HL-60 (cell line): ENCODE measurements at places on chromosomes 1 and 21.

DNA sequence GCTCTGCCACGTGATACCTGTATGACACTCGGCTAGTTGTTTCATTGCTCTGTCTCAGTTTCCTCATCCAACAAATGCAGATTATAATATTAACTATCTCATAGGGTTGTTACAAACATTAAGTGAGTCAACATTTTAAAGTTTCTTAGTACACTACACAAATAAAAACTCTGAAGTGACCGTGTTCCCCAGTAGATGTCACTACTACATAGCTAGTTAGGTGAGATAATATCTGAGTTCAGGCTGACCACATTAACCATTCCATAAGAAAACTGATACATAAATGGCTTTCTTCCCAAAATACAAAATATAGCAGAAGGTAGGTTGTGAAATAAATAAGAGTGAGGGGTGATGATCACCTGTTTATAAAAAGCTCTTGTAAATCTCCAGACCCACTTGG, 214.1 kb downstream of the NUF2 start:
- no peak for DNase-seq

DNA sequence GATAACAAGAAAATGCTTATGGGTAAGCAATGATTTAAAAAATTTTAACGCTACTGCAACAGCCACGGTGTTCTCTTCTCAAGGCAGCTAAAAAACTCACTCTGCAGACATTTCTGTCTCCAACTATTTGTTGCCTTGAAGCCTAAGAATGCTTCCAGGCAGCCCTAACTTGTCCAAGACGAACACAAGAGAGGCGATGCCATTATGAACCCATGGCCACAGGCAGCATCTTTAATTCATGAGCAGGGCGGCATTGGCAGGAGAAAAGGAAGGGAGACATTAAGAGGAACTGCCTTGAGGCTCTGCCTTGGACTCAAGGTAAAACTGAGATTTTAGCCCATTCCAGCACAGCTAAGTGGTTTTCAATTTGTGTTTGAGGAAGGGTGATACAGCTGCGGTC, 67.5 kb downstream of the KCND3 start:
- DNase-seq: no peak

GRCh38 chr1:25692560-25692959, 76.0 kb downstream of the MAN1C1 start:
- no peak for DNase-seq

GRCh38 chr1:2594641-2595131, 8.1 kb downstream of the PRXL2B start:
- DNase-seq: no peak
